CD4-positive, alpha-beta T cell (primary cell): ENCODE measurements at places on chromosomes 11 and 22.

GRCh38 chr11:65503368-65503948 is 4.6 kb downstream of the MALAT1 start:
- no peak for DNase-seq
- peaks cover 72% of the 10 kb centered on the region for H3K36me3 ChIP-seq
- peak overlapping the region; percentile 73 for H3K4me3 ChIP-seq
- no peaks in the 10 kb centered on the region for H3K27me3 ChIP-seq
- no peak overlapping the region for H3K27ac ChIP-seq
- H3K4me1 ChIP-seq = peaks cover 43% of the 10 kb centered on the region

- no peak for DNase-seq
- H3K27me3 ChIP-seq = no peaks in the 10 kb centered on the region
- no peak overlapping the region for H3K4me3 ChIP-seq
Measured at GRCh38 chr11:18485913-18486528, 30.4 kb downstream of the LDHAL6A start.

DNA sequence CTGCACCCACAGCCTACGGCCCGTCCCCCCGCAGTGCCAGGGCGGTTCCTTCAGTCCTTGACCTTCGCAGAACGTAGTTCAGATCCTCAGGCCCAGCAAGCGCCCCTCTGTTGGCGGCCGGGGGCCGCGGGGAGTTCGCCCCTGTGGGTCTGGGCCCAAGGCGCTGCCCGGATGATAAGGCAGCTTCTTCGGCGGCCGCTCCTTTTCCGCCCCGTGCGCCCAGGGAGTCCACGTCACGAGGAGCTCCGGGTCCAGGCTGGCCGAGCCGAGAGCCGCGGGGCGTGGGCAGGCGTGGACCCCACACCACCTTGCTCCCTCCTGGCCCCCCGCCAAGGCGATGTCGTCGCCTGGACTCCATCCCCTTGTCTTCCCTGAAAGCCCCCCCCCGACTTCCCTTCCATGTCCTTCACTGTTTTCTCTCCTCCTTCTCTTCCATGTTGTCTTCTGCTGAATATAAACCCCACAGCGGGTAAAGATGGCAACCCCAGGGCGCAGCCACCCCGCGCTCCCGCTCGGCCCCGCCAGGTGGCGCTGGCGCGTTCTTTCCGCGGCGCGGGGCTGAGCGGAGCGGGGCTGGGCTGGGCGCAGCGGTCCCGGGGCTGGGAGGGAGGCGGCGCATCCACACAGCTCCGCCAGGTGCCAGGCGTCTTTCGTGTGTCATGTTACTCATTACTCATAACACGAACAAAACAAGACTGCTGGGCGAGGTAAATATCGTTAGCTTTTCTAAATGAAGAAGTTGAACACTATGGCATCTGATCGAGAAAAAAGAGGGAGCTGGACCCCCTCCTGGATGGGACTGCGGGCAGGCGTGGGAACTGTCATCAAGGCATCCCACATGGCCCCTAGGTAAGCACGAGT is 321.0 kb downstream of the NTM start:
- H3K36me3 ChIP-seq = no peaks in the 10 kb centered on the region
- H3K27me3 ChIP-seq = peaks cover 8% of the 10 kb centered on the region
- H3K4me3 ChIP-seq = no peak overlapping the region
- H3K27ac ChIP-seq = no peak overlapping the region
- peaks cover 4% of the 10 kb centered on the region for H3K4me1 ChIP-seq
- no peak for DNase-seq

DNA sequence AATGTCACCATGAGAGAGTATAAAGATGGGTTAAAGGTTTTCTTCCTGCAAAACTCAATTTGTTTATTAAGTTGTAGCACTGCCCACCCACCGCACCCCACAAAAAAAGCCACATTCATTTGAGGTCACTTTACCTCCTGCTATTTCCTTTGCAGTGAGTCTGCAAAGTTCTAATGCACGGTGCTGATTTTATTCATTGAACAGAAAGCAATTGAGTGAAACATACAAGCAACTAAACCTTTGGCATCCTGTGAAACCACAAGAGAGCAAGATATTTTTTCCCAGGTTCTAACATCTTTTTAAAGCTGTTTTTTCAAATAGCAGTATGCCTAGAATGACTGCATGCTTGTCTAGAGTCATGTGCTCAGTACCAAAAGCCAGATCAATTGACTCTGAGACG is 39.0 kb downstream of the RRAS2 start:
- H3K4me3 ChIP-seq = no peak overlapping the region

DNA sequence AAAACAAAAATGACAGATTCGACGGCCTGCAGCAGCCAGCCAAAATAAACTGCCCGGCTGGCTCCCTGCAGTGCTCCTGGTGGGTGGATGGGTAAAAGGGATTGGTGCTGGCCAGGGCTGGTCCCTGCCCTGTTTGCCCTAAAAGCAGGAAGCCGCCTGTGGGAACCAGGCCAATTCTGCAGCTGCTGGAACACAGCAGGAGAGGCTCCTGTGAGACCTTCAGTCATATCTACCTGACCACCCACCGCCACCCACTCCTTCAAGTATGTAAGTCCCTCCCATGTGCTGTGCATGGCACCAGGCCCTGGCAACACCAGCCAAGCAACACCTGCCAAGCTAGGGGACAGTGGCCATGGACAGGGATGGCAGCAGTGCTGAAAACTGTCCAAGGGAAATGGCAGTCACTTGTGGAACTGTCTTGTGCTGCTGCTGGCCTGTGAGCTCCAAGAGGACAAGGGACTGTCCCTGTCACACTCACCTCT is 48.7 kb upstream of the ARFGAP3 start:
- no peaks in the 10 kb centered on the region for H3K27me3 ChIP-seq
- H3K4me3 ChIP-seq = no peak overlapping the region
- H3K36me3 ChIP-seq = peaks cover 23% of the 10 kb centered on the region
- DNase-seq = no peak
- H3K4me1 ChIP-seq = no peaks in the 10 kb centered on the region

DNA sequence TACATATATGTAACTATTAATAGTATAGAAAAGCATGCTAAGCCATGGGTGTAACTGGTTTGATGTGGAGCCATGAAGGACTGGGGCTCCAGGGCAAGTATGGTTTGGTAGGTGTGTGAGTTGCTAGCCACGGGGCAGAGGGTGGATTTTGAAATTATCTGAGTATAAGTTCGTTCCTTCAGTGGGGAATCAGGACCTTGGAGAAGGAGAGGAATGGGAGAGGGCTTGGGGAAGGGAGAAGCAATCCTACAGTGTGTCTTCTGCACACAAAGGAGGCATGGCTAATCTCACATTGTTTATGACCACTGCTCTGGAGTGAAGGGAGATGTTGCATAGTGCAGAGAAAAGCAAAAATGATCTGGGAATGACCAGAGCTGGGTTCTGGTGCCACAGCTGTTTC is 127.8 kb upstream of the CADM1 start:
- no peaks in the 10 kb centered on the region for H3K36me3 ChIP-seq
- H3K4me1 ChIP-seq = no peaks in the 10 kb centered on the region
- no peak overlapping the region for H3K4me3 ChIP-seq
- DNase-seq = no peak
- H3K27ac ChIP-seq = no peak overlapping the region
- no peaks in the 10 kb centered on the region for H3K27me3 ChIP-seq
